ENCODE measurements at places on chromosomes 1 and 21.

GRCh38 chr1:184492536-184492935 lies 105.7 kb downstream of the C1orf21 start:
- DNase-seq = no peak

DNA sequence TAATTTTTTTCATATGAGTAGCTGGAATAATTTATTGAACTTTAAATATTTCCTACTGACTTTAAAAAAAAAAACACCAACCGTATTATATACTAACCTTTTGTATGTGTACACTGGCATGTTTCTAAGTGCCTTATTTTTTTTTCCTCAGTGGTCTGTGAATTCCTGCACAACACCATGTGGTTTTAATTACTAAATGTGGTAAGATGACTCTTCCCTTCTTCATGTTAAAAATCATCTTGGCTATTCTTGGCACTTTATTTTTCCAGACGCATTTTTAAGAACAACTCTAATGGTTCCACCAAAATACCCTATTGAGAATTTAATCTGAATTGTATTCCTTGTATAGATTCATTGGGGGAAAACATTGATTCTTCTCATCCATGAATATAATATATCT lies 28.4 kb downstream of the PPP2R5A start:
- no peak for DNase-seq

DNA sequence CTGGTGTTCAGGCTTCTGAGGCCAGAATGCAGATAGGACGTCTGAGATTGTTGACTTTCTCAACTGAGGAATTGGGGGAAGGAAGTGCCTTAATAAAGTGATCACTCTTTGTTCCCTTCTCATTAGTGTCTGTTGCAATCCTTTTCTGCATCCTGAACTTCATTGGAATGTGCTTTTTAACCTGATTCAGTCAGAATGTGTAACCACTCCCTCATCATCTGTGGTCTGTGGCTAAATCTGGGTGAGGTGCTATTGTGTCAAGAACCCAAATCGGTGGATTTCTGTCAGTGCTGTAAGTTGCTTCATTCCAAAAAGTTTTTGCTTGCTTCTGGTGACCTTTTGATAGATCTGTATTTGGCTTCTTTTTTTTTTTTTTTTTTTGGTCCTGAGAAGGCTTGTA lies 38.2 kb downstream of the ARID1A start:
- DNase-seq = no peak

- no peak for DNase-seq
Measured at GRCh38 chr21:36171741-36172331, 15.2 kb downstream of the DOP1B start.

- DNase-seq = no peak
Measured at GRCh38 chr1:206495011-206495461, 12.3 kb upstream of the RASSF5 start.
